Activated CD4-positive, alpha-beta T cell treated with anti-CD3 and anti-CD28 coated beads, Interleukin-2, amount 50 U/mL, for 1 hour (primary cell): ENCODE measurements at places on chromosomes 3 and 15.

- DNase-seq: no peak
These were observed 188.2 kb downstream of the ZBTB20 start for GRCh38 chr3:114958930-114959329.

DNA sequence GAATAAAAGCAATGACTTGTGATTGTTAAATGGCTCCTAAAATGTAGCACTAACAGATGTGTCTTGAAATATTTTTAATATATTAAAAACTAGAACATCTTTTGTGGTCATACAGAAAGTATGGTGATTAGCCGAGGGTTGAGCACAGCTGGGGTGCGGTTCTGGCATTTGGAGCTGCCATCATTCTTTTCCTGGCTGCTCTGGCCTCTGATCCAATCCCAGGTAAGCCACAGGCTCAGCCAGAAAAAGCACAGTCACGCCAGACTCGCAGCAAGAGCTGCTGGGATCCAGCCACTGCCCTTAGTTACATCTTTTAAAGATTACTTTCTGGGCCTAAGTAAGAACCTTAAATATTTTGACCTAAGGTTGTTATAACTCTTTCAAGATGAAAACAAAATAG lies 196.8 kb downstream of the PLCL2 start:
- DNase-seq: no peak

GRCh38 chr3:149586871-149587270 lies 71.0 kb downstream of the WWTR1 start:
- no peak for DNase-seq

DNA sequence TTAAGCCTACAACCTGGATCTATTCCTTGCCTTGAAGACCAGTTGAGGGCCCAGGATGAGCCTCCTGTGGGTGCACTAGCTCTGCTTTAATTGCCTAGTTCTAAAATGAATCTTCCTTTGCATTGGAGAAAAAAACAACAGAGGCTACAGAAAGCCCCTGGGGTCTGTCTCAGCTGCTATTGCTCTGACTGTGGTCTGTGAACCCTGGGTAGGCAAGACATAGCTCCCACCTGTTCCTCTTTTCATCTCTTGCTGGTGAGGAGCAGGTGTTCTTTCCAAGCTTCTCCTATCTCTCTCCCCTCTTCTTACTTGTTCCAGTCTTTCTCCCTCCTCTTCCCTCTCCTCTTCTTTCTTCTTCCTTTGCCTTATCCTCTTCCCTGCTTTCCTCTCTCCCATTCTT lies 28.8 kb downstream of the RBP2 start:
- no peak for DNase-seq
